ENCODE measurements at places on chromosomes 1 and 21.

- DNase-seq = no peak
Measured at GRCh38 chr1:201307760-201308499, 24.6 kb downstream of the PKP1 start.

- no peak for DNase-seq
Measured at GRCh38 chr1:14365301-14365988, 233.0 kb upstream of the KAZN start.

GRCh38 chr1:70290218-70290617 is 64.3 kb downstream of the ANKRD13C start:
- no peak for DNase-seq

- no peak for DNase-seq
Measured at GRCh38 chr1:11984121-11984520, 3.9 kb downstream of the MFN2 start.

- DNase-seq = no peak
Measured at GRCh38 chr1:8512504-8512903, 194.6 kb downstream of the SLC45A1 start.

GRCh38 chr1:240508950-240509349 is 103.0 kb downstream of the GREM2 start:
- no peak for DNase-seq

- no peak for DNase-seq
Measured at GRCh38 chr1:224700918-224701531, 84.9 kb downstream of the CNIH3 start.

GRCh38 chr21:45309069-45309986 is 21.6 kb upstream of the POFUT2 start:
- peak; percentile 85 for DNase-seq

DNA sequence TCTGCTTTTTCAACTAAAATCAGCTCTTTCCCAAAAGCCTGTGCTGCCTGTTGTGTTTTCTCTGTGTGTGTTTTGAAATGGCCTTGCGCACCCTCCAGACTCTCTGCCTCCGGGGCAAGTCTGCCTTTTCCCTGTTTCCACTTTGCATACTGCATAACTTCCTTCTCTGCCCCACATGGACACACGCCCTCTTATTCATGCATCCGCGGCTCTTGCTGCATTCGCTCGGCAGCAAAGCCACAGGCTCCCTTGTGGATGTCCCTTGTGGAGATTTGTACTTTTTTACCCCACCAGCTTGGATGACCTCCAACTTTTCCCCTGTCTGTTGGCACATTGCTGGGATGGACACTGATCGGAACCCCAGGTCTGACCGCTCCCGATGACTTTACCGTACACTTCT is 147.6 kb downstream of the ADSS2 start:
- DNase-seq = no peak

DNA sequence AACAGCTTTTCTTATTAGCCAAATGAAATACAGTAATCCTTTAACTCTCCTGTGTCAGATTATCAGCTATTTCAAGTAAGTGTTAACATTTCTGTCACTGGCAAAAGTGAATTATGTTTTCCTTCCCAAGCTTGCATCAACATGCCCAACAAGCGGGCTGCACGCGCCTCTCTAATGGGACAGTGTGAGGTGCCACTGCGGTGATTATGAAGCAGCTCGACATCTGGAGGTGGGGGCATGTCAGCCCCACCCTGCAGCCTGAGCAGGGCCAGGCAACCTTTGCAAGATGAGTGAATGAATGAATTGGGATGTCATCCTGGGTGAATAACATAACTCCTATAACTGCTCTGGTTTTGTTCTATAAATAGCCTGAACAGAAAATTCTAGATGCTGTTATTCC is 301.4 kb downstream of the ZNF326 start:
- no peak for DNase-seq

GRCh38 chr1:196451103-196451502 is 157.1 kb downstream of the KCNT2 start:
- DNase-seq = no peak

- no peak for DNase-seq
Measured at GRCh38 chr1:112537456-112537855, 28.7 kb downstream of the WNT2B start.

- DNase-seq = peak; percentile 41
Measured at GRCh38 chr1:230632273-230632873, 9.9 kb upstream of the COG2 start.

DNA sequence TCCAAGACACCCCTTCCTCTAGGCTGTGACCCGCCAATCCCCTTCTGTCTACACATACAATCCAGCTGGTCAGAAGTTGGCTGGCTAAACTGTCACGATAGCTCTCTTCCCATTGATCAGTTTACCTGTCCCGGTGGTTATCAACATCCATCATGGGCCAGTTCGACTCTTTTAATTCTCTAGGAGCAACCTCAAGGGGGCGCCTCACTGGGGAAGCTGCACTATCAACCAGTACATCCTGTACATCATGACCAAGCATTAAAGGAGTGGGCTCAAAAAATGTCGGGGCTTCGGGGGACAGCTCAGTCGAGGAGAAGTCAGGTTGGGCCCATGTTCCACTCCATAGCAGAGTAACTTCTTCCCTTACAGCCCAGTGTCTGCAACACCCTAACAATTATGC is 53.2 kb upstream of the B3GALNT2 start:
- DNase-seq = no peak

GRCh38 chr21:44398499-44398898 is 45.1 kb downstream of the TRPM2 start:
- DNase-seq = no peak
